Large intestine (tissue), 12 donors: ENCODE measurements at places on chromosomes 5 and 9.
A peak's percentile ranks its signal among the peaks of the same experiment; 100 is the strongest.

DNA sequence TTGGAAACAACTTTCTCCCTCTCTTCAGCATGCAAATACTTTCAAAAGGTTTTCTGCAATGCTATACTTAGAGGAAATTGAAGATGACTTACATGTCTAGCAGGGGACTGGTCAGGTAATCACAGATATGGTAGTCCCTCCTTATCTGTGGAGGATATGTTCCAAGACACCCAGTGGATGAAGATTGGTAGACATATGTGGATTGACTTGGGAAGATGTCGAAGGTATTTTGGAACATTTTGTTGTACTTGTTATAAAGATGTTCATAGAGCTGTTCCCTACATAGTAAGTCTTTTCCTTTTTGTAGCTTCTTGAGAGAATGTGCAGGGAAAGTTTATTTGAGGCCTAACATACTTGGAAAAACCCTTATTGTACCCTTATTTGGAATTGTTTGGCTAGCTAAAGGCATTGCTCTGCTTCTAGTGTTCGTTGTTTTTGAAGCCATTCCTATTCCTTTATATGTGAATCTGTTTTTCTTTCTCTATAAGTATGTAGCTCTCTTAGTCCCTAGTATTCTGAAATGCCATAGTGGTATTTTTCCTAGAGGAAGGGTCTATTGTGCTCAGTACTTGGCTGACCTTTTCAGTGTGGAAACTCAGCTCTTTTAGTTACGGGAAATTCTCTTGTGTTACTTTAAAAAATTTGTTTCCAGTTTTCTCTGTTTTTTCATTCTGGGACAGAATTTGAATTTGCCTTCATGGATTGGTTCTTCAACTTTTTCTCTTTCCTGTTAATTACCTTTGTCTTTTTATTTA lies 25.7 kb downstream of the GPR151 start:
- no peaks in the 10 kb centered on the region for H3K27me3 ChIP-seq
- no peak overlapping the region for H3K4me3 ChIP-seq
- peaks cover 33% of the 10 kb centered on the region for H3K36me3 ChIP-seq
- H3K27ac ChIP-seq, result no peak overlapping the region

DNA sequence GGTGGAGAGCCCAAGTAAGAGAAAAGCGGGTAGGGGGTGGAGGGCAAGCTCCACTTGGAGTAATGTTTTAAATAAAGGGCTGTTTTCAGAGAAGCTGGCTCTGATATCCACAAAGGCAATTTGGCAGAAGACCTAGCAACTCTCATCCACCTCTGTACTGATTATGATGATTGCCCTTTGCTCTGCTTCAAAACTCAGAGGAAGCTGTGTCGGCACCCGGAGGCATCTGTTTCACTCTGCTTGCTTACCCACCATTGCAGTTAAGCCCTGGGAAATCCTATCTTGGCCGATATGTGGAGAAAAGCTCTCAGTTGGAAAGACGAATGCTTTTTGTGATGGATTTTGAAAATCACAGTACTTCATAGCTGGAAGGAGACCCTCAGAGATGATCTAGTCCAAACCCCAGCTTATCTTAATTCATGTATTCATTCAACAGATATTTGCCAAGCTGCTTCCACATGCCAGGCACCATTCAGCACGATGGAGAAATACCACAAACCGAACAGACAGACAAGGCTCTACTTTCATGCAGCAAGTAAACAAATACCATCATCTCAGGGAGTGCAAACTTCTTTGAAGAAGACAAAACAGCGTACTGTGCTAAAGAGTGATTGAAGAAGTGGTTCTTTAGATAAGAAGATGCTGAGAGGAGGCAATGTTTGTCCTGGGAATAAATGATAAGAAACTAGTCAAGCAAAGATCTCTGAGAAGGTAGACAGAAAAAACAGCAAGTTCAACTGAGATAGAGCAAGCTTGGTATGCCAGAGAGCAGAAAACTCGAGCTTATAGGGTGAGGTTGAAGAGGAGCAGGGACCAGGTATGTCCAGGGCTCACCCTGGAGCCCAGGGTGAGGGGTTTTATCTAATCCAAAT lies 140.4 kb upstream of the SPDL1 start:
- no peak for DNase-seq
- H3K27me3 ChIP-seq, result no peaks in the 10 kb centered on the region
- H3K4me3 ChIP-seq, result no peak overlapping the region
- no peaks in the 10 kb centered on the region for H3K4me1 ChIP-seq
- H3K27ac ChIP-seq, result no peak overlapping the region

- H3K4me1 ChIP-seq, result peaks cover 6% of the 10 kb centered on the region
- H3K36me3 ChIP-seq, result no peaks in the 10 kb centered on the region
- H3K4me3 ChIP-seq, result peak overlapping the region; percentile 70
- peak overlapping the region; percentile 100 for H3K27ac ChIP-seq
- peak; percentile 80 for DNase-seq
These were observed 795 bp upstream of the PJA2 start for GRCh38 chr5:109410389-109411148.

DNA sequence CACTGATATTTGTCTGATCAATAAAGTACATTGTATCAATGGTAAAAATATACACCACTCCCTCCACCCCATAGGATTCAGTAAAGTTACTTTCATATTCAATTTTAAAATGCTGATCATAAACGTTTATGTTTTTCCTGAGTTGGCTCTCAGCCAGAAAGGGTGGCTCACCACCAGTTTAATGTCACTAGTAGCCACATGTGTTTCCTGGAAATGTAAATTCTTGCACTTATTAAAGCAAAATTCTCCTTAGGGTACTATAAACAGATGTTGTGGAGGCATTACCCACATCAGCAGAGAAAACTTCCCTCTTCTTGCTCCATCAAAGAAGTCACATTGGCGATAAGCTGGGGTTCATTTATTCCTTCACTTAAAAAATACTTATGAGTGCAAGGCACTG lies 210.3 kb downstream of the SREK1 start:
- no peak overlapping the region for H3K27ac ChIP-seq
- no peaks in the 10 kb centered on the region for H3K4me1 ChIP-seq
- H3K36me3 ChIP-seq, result no peaks in the 10 kb centered on the region
- DNase-seq, result no peak

DNA sequence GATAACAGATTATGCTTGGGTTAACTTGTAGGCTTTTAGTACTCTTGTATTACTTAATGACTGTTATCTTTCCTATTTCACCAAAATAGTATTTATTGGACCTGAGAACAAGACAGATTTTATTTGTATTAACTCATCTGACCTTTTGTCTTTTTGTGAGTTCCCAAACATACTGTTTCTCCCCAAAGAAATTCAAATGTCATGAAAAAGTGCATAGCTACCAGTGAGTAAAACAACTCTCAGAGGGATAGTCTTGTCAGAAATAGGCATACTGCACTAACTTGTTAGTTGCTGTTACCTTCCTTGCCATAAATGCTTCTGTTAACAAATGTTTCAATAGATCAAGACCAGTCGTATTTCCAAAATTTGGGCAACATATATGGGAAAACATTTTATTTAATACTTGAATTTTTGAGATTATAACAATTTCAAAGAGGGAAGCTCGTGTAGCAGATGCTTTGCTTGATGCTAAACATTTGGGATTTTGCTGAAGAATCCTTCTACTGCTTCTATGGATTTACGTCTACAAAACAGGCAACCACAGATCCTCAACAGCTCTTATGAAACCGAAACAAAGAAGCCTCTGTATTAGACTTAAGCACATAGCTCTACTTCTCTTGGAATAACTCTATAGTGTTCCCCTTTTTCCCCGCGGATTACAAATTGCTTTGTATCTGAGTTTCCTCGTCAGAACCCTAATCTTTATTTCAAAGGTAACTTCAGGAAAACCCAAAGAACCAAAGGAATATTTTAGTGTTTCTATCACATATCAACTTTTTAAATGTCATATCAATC lies 248.8 kb downstream of the MCTP1 start:
- no peaks in the 10 kb centered on the region for H3K36me3 ChIP-seq
- H3K4me3 ChIP-seq, result no peak overlapping the region
- no peaks in the 10 kb centered on the region for H3K4me1 ChIP-seq
- no peaks in the 10 kb centered on the region for H3K27me3 ChIP-seq

GRCh38 chr9:73143711-73144328 lies 7.8 kb upstream of the ANXA1 start:
- no peaks in the 10 kb centered on the region for H3K27me3 ChIP-seq
- no peak overlapping the region for H3K27ac ChIP-seq
- DNase-seq, result peak; percentile 71
- no peak overlapping the region for H3K4me3 ChIP-seq
- H3K4me1 ChIP-seq, result peaks cover 5% of the 10 kb centered on the region

DNA sequence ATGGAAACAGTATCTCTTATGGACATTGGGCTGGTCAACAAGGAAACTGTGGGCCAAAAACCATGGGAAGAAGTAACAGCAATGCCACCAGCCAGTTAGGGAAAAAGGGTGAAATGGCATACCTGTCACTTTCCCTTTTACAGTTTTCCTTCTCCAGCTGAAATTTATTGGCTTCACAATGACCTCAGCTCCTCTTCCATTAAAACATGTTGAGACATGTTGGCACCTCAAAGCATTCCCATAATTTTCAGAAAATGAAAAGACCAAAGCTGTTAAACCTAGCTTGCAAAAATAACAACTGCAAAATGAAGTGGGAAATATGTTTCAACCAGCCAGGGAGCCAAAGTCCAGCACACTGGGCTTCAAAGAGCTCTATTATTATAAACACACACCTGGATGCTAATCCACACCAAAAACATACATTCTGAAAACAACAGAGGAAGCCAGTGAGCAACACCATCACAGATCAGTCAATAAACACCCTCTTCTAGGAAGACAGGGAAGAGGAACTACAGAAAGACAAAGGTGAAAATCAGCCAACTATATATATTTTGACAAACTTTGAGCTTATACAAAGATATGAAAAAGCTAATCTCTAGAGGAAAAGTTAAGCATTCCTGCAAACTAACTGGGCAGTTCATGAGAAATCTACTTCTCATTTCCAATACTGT lies 78.4 kb upstream of the PTGER4 start:
- no peaks in the 10 kb centered on the region for H3K36me3 ChIP-seq
- H3K4me3 ChIP-seq, result no peak overlapping the region
- no peaks in the 10 kb centered on the region for H3K4me1 ChIP-seq
- no peaks in the 10 kb centered on the region for H3K27me3 ChIP-seq
- DNase-seq, result no peak

DNA sequence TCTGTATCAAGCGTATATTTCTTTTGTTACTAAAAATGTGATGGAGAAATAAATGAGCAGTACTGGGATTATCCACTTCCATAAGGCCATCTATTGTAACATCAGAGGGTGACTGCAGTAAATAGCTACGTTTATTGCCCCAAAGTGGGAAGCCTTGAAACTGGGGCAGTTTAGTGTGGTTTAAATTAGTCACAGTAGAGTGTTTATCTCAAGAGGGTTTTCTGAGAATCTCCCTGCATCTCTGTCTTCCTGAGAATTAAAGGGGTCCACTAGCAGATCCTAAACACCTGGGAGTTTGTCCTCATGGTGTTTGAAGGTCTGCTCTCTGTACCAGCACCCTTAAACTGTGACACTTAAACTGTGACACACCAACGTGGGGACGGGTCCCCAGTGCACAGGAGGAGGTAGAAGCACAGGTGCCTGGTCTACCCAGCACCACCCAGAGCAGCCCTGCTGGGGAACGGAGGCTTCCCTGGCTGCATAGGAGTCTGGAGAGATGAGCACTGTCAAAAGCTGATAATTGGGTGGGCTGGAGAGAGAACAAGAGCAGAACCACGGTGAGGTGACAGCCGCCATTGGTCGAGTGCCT lies 25.2 kb downstream of the PRRC2B start:
- no peaks in the 10 kb centered on the region for H3K27me3 ChIP-seq
- H3K27ac ChIP-seq, result no peak overlapping the region
- no peak overlapping the region for H3K4me3 ChIP-seq
- H3K36me3 ChIP-seq, result peaks cover 18% of the 10 kb centered on the region

DNA sequence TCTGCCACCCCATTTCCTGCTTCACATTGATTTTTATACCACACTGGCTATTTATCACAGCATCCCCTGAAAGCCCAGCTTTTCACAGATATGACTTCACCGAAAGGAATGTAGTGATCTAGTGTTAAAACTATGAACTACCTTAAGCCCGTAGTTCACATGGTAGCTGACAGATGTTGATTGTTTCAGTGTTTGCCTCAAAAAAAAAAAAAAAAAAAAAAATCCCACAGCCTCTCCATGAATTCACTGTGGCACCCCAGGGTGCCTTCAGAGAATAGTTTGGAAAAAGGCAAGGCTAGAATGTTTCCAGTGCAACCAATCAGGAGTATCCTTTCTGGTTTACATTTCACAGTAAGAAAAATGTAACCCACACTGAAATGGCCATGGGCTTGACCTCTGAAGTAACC lies 37.1 kb downstream of the GLIS3 start:
- no peak overlapping the region for H3K4me3 ChIP-seq
- H3K36me3 ChIP-seq, result no peaks in the 10 kb centered on the region
- H3K27ac ChIP-seq, result no peak overlapping the region
- H3K4me1 ChIP-seq, result no peaks in the 10 kb centered on the region
- no peak for DNase-seq

DNA sequence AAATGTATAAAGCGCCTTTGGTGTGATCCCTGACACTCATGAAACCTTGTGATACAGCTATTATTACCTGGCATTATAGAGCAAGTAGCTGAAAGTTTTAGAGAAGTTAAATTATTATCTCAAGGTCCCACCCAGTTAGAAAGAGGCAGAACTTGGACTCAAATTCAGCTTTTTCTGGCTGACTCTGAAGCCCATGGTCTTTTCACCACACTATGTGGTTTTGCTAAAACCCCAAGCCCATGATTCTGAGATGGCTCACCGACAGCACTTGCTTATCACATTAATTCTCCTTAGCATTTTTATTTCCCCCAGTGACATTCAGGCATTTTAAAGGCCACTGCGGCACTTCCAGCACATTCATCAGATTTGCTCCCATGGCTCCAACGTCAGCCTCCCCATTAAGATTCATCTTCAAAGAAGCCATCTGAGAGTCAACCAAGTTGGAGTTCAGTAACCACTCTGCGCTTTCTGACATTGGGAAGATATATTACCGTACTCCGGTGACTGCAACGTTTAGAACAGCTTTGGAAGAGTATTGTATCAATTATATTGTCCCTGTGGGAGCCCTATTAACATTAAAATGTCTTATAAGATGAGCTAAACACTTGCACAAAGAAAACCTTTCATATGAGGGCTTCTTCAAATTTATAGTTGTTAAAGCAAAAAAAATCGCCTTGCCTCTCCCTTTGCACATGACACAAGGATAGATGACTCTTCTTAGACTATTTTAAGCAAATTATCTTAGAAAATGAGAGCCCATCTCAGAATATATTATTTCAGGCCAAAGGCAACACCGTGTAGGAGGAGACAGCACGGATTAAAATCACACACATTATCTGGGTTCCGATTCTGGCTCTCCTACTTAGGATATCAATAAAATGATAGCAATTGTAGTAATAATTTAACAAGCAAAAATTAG lies 638.1 kb downstream of the ACTL7B start:
- no peaks in the 10 kb centered on the region for H3K36me3 ChIP-seq
- H3K27ac ChIP-seq, result no peak overlapping the region
- no peak for DNase-seq
- H3K27me3 ChIP-seq, result no peaks in the 10 kb centered on the region
- H3K4me3 ChIP-seq, result no peak overlapping the region
- H3K4me1 ChIP-seq, result no peaks in the 10 kb centered on the region

DNA sequence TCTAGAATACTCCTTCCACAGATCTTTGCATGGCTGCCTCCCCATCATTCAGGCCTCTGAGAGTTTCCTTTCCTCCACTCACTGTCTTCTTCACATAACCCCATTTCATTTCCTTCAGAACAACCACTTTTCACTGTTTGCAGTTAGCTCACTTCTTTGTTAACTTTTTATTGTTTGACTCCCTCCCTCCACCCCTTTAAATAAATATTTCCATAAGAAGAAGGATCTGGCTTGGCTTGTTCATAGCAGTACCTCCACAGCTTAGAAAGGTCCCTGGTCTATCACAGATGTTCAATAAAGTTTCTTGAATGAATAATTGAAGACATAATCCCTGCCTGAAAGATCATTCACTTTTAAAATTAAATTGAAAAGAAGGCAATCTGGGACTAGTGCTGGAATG lies 661.6 kb downstream of the ACTL7B start:
- DNase-seq, result no peak
- no peak overlapping the region for H3K27ac ChIP-seq
- H3K36me3 ChIP-seq, result no peaks in the 10 kb centered on the region
- H3K27me3 ChIP-seq, result peaks cover 2% of the 10 kb centered on the region
- no peak overlapping the region for H3K4me3 ChIP-seq
- H3K4me1 ChIP-seq, result no peaks in the 10 kb centered on the region
